ENCODE measurements at places on chromosomes 4 and X.

GRCh38 chr4:188177997-188178675 lies 38.9 kb downstream of the TRIML1 start:
- DNase-seq = no peak

DNA sequence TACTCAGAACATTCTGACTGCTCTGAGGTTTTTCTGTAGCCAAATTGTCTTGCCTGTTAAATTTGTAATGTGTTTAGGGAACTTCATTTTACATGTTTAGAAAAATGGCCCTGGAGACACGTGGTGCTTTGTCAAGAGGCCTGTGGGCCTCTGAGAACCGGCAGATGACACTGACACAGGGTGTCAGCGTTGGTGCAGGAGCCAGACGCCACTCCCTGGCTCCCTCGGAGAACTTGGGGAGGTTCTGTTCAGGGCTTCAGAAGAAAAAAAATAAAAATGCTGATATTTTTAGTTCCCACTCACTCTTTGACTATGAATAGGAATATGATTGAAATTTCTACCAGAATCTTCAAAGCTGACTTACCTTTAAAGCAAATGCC lies 190.9 kb upstream of the GATB start:
- DNase-seq = no peak

- no peak for DNase-seq
These were observed 300.4 kb upstream of the RPS6KA3 start for GRCh38 chrX:20567108-20567507.

- no peak for DNase-seq
These were observed 508.8 kb downstream of the C4orf33 start for GRCh38 chr4:129604632-129605255.

DNA sequence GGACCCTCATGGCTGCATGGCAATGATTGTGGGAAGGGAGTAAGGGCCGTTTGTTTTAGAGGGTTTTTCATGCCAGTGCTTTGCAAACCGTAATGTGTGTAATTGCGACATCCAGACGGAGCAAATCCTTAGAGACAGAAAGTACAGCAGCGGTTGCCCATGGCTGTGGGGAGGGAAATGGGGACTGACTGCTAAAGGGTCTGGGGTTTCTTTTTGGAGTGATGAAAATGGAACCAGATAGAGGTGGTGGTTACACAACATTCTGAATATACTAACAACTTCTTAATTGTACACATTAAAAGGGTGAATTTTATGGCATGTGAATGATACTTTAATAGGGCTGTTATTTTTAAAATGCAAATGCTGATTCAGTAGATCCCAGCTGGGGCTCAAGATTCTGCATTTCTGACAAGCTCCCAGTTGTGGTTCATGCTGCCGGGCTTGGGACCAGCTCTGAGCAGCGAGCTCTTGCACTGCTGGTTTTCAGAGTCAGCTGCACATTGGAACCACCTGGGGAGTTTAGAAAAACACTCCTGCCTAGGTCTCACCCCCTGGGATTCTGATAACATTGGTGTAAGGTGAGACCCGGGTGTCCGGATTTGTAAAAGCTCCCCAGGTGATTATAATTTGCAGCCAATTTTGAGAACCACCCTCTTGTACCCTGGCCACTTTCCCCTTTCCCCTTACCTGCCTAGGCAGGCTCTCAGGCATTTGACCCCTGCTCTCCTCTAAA lies 47.7 kb downstream of the PRPS1 start:
- no peak for DNase-seq

DNA sequence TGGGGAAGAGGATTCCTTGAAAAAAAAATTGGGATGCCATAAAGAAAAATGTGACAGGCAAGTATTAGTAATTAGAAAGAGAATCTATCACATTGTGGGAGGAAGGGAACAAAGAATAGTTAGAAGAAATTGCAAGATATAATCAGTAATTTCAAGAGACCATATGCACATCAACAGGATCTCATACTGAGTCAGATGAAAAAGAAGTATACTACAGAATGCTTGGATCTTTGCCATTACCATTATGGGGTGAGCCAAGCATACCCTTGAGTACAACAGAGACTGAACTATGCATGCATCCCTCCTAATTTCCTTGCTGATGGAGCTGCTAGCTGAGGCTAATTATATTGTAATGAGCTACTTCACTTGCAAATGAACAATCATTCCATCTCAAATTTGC lies 287.6 kb downstream of the PAPSS1 start:
- no peak for DNase-seq

Measured in stimulated activated CD4-positive, alpha-beta T cell treated with anti-CD3 and anti-CD28 coated beads, Interleukin-4, amount 100 ng/mL, for 48 hours (primary cell).